ENCODE measurements at places on chromosomes 2 and 18.

- no peak for DNase-seq
Observed at GRCh38 chr2:166614503-166614902, 120.5 kb upstream of the SCN7A start.

- peak; percentile 73 for DNase-seq
Observed at GRCh38 chr18:66495844-66496243, 108.0 kb downstream of the CDH19 start.

DNA sequence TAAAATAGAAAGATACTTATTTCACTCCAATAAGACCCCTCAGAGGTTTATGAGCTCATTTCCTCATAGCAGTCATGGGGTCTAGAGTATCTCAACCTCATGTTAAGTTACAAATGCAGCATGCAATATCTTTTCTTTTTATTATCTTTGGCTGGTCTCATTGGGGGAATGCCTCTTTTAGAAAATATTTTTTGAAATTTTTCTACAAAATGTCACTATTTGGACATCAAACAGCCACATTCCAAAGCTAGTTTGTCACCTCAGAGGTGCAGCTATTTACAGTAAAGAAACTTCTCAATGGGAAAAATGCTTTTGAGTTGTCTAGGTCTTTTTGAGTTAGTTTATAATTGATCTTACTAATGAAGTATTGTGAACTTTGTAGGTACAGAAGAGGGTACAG lies 370.7 kb upstream of the LRATD1 start:
- no peak for DNase-seq

- DNase-seq = no peak
Observed at GRCh38 chr2:107376909-107377308, 449.8 kb upstream of the RGPD4 start.

DNA sequence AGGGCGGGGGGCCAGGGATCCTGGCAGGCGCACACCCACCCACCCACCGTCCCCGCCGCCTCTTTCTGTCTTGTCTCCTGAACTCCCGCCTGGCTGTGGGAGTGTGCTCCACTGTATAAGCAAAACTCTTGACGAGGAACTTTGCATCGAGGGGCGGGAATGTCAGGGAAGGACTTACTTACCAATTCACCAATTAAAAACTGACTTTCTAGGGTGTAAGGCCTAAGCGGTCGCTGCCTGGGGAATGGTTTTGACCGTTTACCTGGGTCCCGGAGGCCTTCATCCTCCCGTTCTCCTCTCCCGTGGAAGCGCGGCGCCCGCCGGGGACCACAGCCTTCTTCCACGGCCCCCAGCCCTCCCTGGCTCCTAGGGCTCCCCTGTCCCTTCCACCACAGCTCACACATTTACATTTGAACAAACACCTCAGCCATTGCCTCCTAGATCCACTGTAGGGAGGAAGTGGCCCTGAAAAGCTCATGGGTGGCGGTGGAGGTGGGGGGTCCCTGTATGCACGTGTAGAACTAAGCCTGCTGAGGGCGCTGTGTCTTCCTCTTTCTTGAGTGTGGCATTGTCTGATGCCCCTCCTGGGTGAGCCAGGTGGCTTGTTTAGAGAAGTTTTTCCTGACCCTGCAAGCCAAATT lies 8.9 kb downstream of the ASIC4 start:
- no peak for DNase-seq

DNA sequence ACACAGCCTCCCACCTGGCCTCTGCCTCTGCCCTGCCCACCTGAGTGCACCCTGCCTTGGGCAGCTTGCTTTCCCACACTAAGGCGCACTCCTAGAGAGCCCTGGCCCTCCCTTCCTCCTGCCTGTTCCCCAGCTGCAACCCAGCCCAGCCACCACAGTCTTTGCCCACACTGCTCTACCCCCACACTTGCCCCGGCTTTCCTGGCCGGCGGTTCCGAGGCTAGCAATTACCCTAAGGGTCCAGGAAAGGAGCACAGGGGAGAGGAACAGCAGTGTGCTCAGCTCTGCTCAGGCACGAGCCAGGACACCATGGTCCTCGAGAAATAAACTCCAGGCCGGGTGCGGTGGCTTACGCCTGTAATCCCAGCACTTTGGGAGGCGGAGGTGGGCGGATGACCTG lies 237.8 kb upstream of the RAB6C start:
- DNase-seq = no peak

DNA sequence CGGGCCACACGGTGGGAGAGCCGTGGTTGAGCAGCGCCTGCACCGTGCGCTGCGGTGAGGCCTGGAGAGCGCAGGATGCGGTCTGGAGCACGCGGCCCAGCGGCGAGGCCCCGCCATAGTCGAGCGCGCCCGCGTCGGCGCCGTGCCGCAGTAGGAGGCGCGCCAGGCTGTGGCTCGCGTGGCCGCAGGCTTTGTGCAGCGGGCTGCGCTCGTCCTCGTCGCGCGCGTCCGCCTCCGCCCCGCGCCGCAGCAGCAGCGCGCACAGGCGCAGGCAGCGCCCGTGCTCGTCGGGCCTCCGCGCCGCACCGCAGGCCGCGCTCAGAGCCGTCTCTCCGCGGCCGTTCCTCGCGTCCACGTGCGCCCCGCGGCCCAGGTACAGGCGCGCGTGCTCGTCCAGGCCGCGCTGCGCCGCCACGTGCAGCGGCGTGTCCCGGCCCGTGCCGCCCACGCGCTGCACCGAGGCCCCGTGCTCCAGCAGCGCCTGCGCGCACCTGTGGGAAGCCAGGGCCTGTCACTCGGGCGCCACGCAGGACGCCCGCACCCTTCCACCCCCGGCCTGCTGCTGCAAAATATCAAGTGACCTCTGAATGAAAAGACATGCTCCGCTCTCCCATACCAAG lies 46.3 kb upstream of the GBX2 start:
- DNase-seq = no peak

DNA sequence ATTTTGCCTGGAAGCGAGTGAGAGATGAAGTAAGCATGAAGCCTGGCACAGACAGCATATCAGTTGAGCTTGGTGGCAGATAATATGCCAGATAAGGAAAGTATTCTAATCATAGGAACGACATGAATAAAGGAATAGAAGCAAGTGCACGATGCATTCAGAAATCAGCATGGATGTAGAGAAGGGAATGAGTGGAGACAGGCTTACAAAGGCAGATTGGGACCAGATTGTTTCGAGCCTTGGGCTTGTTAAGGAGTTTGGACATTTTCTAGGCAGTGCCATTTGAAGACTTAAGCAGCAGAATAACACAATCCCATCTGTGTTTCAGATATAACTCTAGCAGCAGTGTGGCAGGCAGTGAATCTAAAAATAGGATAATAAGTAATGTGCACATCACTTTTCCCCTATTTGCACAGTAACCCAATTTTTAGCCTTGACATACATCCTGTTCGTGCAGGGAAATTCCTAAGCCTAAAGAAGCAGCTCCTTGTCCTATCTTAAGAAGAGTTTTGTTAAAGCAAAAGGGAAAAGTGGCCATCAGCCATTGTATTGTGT lies 450.2 kb downstream of the PLCL1 start:
- DNase-seq = no peak

- no peak for DNase-seq
Observed at GRCh38 chr2:219521066-219521880, 7.0 kb downstream of the ASIC4 start.

DNA sequence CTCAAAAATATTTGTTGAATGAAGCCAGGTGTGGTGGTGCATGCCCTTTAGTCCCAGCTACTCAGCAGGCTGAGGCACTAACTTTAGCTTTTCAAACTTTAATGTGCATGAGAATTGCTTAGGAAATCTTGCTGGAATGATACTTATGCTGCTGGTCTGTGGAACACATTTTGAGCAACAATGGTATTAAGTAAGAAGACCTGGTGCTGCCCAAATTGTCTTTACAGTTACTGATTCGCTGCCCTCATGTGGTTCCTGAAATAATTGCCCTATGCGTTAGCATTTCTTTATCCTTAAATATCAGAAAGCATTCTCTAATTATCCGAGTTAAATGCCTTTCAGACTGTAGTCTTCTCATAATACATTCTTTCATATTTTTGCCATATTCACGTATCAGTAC lies 76.0 kb upstream of the SESTD1 start:
- DNase-seq = no peak

DNA sequence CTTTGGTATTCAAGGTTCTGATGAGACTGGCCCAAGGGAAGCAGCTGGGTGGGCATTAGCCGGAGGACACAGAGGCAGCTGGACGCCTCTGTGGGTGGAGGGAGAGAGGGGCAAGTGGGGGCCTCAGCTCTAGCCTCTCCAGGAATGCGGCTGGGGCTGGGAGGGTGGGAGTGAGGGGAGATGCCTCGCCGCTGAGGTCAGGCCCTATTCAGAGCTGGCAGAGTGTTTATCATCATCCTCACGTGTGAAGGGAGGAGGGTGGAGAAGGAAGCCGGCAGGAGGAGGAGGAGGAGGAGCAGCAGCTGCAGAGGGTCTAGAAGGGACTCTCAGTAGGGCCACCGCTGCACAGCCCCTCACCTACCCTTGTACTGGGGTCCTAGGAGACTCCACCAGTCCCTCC lies 43.1 kb downstream of the TNS1 start:
- DNase-seq = peak; percentile 58

- no peak for DNase-seq
Observed at GRCh38 chr2:212906620-212907019, 244.8 kb downstream of the IKZF2 start.

Measured in right hindlimb (tissue), 1 donor.